Bone marrow (tissue), 2 donors: ENCODE measurements at places on chromosomes 7 and 10.

- DNase-seq: no peak
These were observed 40.7 kb upstream of the GJD4 start for GRCh38 chr10:35564341-35564968.

- no peak for DNase-seq
These were observed 105.3 kb downstream of the PTPN20 start for GRCh38 chr10:47016564-47016963.

DNA sequence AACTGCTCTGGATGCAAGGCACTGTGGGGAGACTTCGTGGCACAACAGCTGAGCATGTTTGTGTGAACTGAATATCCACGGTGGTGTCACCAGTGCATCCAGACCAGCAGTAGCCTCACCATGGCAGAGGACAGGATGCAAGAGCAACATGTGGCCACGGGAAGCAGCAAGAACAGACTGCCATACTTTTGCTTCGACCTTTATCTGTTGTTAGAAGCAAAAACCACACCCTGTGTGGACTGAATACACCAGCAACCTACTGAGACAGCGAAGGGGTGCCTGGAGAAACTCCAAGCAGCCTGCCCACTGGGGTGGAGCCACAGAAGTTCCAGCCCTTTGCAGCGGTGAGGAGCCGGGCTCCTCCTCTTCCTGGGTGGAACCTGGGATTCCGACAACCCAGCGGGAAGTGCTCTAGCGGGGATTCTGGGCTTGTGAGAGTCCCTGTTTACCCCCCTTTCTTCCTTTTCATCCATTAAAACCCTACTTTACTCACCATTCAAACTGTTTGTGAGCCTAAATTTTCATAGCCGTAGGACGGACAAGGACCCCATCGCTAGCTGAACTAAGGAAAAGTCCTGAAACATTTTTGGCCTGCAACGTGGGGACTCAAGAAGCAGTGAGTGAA is 584.9 kb downstream of the GRM8 start:
- no peak for DNase-seq

DNA sequence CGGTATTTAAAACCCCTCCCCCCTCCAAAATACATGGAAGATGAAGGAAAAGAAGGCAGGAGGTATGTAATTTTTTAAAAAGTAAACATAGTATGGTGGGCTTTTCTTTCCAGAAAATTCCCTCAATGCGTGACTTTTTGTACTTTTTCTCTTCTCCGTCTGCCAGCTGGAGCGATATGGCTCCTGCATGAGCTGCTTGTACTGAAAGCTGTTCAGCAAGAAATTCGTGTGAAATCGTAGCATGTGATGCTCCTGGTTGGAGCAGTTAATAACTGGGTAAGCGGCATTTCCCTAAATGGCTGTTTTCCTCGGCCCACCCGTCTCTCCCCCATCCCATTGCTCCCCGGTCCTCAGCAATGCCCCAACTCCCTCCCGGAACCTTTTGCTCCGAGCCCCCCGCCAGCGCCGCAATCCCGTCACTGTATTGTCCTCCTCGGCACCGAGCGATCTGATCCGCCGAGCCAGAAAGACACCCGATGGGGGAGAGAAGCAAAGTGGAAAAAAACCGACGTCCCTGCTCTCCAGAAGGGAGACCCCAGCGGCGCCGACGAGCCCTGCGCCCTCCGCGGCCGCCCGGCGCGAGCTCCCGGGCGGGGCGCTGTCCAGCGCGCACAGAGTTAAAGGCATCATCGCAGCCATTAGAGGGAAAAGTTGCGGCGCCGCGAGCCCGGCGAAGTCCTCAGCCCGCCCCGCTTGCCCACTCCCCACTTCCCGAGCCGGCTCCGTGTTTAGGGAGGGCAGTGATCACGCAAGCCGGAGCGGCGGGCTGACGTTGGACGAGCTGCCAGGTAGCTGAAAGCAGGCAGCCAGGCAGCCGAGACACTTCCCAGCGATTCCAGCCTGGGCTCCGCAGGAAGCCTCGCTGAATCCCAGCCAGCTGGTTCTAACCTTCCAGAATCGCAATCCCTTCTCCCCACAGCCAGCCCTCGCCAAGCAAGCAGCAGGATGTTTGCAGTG is at the start of gene VSTM2A:
Gene VSTM2A (plus strand): TSS at position 707 of the 957 bp plus-strand sequence. CDS start 356 bp downstream, outside the sequence.
- no peak for DNase-seq

- DNase-seq: no peak
These were observed 24.8 kb downstream of the FAM53B start for GRCh38 chr10:124719213-124719851.

DNA sequence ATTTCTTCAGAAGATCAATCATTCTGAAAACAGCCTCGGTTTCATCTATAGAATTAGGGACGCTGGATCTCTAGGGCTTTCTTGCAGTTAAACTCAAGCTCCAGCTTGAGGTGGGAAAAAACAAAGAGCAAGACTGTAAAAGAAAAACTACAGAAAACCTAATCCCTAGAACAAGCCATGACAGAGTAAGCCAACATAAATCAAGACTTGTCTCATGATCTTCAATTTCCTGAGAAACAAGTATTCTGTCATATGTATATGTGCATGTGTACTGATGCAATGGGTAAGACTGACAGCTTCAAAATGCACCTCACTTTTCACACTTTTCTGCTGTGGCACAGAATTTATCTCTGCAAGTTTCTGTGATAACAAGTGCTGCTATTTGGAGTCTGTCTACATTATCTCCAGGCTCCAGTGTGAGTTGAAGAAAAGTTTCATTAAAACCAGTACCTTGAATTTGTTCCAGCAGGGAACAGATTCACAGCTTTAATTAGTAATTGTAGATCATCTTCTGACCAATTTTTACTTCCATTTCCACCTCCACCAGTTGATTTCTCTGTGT is 19.2 kb downstream of the PMPCB start:
- DNase-seq: no peak

DNA sequence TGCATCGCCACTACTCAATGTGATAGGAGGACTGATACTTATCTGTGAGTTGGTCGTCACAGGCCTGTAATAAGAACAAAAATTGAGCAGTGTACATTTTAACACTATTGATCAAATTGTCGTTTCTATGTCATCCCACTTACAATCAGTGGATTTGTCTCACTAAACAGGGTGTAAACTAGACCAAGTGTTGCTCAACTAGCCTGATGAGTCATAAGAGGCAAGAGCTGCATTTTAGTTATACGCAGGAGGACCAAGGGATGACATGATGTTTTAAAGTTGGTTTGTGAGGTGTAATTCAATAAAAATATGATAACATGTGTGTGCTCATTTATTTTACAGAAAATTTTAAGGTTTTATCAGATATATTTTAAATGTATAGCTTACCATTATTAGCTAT is 1239.2 kb downstream of the REEP3 start:
- DNase-seq: no peak

GRCh38 chr10:33477291-33478088 is 143.0 kb upstream of the NRP1 start:
- DNase-seq: no peak

DNA sequence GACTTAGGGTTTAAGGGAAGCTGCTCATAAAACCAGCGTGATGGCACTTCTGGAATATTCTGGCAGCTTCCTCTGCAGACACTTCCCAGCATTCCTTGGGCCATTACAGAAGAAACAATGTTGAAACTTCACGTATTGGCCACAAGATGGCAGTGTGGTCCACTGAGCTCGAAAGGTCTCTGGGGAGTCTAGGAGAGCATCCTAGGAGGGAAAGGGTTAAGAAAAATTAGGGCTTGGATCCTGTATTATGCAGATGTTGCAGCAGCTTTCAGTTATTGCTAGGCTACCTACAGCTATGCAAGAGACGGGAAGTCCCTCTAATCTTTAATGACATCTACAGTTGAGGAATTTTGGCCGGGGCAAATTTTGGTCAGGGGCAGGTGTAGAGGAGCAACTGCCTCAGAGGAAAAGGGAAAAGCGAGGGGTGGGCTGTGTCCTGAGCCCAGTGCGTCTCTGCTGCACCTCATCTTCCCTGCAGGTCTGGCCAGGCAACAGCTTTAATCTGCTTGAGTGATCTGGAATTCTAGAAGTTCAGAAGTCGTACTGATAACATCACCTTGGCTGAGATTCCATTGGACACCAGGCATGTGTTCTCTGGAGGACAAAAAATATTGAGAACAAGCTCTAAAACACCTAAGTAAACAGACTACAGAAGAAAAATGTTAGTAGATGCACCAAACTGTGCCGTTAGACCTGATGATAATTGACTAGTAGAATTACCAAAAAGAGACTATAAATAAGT is 220.8 kb upstream of the PRSS58 start:
- DNase-seq: peak; percentile 54
